ENCODE measurements at places on chromosomes 6 and 20.

DNA sequence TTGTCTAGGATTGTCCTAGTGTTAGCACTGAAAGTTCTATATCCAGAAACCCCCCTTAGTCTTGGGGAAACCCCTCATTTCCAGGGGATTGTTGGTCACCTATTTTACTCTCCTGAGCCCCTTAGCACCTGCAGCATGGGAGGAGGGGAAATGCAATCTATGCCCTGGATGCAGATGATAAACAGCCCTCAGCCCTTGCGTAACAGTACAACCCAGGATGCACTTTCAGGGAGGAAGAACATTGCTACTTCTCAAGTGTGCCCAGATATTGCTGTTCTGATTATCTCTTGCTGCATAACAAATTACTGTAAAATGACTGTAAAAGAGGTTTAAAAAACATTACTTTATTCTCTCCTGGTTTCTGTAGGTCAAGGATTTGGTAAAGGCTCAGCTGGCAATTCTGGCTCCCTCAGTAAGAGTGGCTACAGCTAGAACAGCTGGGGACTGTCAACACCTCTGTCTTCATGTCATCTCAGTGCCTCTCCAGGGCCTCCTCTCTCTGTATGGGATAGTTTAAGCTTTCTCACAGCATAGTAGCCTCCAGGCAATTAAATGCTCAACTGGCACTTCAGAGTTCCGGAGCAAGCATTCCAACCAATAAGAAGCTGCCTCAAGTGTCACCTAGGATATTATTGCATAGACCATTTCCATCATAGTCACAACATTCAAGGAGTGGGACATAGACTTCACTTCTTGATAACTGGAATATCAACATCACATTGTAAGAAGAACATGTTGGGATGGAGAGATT, 117.8 kb upstream of the FOXO3 start:
- no peak for DNase-seq

- DNase-seq = peak; percentile 80
Observed at GRCh38 chr20:13119583-13119982, 101.5 kb upstream of the ISM1 start.

DNA sequence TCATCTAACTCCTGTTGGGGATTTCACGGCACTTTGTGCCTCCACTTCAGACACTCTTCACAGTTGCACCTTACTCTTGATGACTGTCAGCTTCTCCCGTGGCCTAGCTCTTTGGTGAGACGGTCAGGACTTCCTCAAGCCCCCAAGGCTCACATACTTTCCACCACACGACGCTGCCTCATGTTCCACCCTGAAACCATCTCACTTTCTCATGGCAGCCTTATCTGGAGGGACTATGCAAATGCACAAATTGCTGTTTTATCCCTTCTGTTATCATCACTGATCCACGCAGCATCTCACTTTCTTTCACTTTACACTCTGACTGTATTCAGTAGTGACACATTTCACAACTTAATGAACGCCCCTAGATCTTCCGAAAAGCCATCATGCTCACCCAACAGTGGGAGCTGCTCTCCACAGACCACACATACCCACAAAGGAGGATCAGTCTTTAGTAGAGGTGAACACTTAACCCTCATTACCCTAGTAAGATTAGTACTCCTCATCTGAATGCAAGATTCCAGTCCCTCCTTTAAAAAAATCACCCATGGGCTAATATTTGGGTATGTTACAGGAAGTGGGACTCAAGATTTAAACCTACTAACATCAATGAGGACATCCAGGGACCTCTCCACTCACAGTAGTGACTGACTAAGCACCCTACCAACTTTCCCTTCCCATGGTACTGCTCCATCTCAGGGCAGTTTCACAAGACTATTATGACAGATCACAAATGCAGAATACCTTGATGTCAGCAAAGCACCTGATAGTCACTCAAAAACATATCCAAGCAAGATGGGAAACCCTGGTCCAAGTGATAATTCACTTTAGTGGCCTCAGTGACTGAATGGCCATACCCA, 35.4 kb downstream of the FYN start:
- DNase-seq = no peak

- DNase-seq = no peak
Observed at GRCh38 chr6:148169706-148170105, 172.9 kb upstream of the SASH1 start.

GRCh38 chr6:138912308-138912707, 75.7 kb downstream of the REPS1 start:
- DNase-seq = no peak

- no peak for DNase-seq
Observed at GRCh38 chr6:145075425-145075824, 659.9 kb downstream of the EPM2A start.

DNA sequence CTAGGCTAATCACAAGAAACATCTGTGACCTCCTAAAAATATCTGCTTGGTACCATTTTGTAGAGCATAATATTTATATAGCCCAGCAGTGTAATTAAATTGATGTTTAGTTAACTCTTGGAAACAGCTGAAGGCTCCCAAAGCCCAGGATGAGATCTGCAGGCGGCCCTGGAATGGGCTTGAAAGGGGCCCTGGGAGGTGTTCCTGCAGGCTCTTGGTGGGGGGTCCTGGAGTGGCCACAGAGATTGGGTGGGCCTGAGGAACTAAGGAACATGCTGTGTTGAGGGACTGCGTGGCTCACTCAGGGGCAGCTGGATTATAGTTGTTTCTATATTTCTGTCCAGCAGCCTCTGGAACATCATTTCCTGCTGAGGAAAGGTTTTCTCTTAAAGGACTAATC, 9.2 kb downstream of the SCP2D1 start:
- DNase-seq = no peak

GRCh38 chr6:151098166-151098565, 141.6 kb upstream of the AKAP12 start:
- DNase-seq = no peak

DNA sequence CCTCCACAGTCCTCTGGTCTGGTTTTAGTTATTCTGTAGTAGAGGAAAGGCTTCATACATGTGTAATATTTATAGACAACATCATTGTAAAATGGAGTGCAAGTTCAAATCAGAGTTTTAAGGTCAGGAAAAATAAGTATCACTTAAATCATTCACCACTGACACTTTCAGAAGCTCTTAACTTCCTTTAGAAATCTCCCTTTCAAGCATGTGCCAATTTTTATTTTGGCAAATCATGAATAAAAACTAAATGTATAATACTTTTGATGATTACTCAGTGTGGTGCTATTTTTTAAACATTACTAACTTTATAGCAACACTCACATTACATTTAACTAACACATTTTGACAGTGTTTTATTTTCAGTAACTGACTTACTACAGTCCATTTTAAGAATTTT, 112.2 kb downstream of the OGFRL1 start:
- no peak for DNase-seq

DNA sequence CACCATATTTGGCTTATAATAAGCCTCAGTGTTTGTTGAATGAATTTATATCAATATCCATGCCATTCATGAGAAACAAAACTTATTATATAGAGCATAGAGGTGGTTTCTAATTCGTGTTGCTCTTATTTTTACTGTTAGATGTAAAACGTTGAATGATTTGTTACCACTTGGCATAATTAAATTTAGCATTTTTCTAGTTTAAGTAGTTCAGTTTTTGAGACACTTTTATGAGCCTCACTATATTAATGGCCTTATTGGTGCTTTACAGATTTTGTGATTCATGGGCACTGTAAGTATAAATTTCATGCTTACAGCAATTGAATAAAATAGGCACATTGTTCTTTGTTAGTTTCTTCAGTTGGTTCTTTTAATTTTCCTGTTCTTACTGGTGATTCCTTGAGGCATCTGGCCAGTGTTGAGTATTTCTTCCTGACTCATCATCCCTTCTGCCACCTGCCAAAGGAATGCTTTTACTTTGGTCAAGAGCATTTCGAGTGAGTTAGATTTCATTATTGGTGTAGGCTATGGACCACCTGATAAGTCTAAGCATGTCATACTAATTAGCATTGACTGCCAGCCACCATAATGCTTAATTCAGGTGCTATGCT, 34.8 kb downstream of the CDKAL1 start:
- DNase-seq = no peak

GRCh38 chr20:47989957-47990356, 204.7 kb upstream of the SULF2 start:
- DNase-seq = no peak

DNA sequence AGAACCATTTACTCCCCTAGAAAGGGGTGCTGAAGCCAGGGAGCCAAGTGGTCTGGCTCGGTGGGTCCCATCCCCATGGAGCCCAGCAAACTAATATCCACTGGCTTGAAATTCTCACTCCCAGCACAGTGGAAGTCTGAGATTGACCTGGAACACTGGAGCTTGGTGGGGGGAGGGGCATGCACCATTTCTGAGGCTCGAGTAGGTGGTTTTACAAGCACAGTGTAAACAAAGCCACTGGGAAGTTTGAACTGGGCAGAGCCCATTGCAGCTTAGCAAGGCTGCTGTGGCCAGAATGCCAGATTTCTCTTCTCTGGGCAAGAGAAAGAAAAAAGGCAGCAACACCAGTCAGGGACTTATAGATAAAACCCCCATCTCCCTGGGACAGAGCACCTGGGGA, 855.8 kb upstream of the CITED2 start:
- DNase-seq = no peak

GRCh38 chr20:10497791-10498190, 62.7 kb downstream of the SLX4IP start:
- no peak for DNase-seq

- DNase-seq = no peak
Observed at GRCh38 chr6:31727717-31728671, 1.1 kb downstream of the DDAH2 start.

DNA sequence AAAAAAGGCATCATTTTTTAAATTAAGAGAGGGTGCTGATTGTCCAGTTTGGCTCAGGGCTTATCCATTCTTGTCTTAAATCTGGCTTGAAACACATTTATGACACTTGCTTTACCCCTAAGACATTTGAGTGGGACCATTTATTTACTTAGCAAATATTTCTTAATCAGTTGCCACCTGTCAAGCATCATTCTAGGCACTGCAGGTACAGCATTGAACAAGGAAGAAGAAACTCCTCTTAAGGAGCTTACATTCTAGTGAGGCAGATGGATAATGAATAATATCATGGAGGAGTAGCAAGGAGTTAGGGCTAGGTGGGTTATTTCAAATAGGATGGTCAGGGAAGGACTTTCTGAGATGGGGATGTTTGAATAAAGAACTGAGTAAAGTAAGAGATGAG, 189.8 kb downstream of the UTRN start:
- DNase-seq = no peak
